ENCODE measurements at places on chromosomes 1 and 21.

- no peak for DNase-seq
These were observed 38.6 kb downstream of the GADD45A start for GRCh38 chr1:67723620-67724019.

- DNase-seq = no peak
These were observed 17.3 kb upstream of the TRIM67 start for GRCh38 chr1:231144416-231145193.

GRCh38 chr21:15414057-15414456 is 315.7 kb upstream of the USP25 start:
- DNase-seq = no peak

- DNase-seq = no peak
These were observed 34.2 kb downstream of the KCNQ4 start for GRCh38 chr1:40817791-40818263.

- DNase-seq = no peak
These were observed 41.1 kb downstream of the TENT5C start for GRCh38 chr1:117646956-117647355.

- no peak for DNase-seq
These were observed 19.0 kb upstream of the SSBP3 start for GRCh38 chr1:54425152-54425584.

GRCh38 chr1:94416901-94417727 is 1.1 kb upstream of the ABCD3 start:
- DNase-seq = no peak

GRCh38 chr1:48207131-48207530 is 15.4 kb upstream of the SLC5A9 start:
- no peak for DNase-seq

- no peak for DNase-seq
These were observed 15.9 kb upstream of the PIK3R3 start for GRCh38 chr1:46148318-46148717.

DNA sequence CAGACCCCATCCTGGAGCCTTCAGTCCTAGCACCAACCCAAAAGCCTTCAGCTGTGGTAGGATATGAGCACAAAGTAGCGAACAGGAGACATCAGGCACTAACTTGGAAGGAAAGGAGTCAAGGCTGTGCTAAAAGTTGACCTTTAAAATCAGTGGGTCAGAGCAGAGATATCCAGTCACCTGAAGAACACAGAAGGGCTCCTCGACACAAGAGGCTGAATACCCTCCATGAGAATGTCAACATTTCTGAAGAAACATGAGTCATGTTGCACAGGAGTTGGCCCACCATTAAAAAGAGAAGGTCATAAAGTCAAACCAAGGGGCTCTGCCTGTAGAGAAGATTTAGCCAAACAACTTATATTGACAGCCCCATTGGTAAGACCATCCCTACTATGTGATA is 172.5 kb downstream of the PLPP3 start:
- DNase-seq = no peak

DNA sequence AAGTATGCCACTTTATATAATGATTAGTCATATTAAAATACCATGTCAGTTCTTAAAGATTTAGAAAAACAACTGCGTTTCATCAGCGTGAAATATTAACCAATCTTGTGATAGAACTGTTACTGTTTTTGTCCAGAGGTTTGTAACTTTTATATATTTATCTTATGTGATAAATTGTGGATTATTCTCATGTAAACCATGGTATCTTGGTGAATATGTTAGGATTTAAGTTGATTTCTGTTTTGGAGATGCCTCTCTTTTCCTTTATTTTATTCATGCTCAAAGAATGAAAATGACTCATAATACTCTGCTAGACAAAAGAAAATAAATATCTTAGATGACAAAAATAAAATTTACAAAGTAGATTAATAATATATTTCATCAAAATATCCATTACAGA is 88.4 kb downstream of the ADGRL4 start:
- DNase-seq = no peak

GRCh38 chr1:10613861-10614260 is 139.1 kb downstream of the PEX14 start:
- DNase-seq = no peak

DNA sequence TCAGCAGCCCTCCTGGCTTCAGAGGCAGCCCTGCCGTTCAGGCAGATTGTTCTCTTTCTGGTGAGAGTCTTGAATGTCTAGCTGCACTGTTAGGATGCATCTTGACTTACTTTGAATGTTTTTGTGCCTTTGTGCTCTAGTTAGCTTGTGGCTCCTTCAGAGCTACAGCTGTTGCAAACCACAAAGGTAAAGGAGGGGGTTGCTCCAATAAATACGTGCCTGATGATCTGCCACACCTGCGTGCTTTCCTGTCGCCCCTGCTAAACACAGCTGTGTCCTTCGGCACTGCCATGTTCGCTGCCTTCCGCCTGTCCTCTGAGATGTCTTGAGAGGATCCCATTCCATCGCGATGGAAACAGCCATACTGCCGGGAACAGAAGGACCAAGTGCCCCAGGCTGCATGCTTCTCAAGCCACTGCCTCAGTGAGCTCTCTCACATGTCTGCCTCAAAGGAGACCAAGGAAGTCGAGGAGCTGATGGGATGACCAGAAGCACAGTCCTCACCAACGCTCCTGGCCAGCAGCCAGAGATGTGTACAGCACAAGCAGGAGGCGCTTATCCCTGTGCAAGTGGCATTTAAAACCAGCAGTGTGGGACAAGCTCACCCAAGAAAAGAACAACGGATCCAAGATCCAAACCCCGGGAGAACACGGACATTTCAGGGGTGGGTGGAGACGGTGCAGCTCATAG is 12.0 kb upstream of the SMIM12 start:
- DNase-seq = no peak

DNA sequence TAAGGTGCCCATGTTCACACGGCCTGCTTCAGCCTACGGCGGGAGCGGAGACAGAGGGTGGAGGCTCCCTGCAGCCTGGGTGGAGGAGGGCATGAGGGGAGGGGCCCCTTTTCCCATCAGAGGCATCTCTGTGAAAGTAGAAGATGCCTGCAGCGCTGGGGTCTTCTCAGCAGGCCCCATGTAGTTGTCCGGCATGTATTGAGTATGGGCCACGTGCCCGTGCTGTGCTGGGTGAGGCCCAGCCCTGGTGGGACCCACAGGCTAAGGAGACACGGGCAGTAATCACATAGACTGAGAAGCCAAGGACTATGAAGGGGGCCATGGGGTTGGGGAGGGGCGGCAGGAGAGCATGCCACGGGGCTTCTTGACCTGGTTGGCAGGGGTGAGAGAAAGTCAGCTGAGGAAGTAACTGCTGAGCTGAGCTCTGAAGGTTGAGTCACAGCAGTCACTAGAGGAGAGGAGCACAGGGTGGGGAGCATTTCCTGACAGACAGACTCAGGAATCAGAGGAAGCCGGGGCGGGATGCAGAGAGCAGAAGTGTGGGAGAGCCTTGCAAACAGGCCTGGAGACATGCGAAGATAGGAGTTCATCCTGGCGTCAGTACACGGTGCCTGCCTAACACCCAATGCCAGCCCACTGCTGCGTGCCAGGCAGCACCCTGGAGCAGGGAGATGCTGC is 21.6 kb downstream of the PSEN2 start:
- no peak for DNase-seq

DNA sequence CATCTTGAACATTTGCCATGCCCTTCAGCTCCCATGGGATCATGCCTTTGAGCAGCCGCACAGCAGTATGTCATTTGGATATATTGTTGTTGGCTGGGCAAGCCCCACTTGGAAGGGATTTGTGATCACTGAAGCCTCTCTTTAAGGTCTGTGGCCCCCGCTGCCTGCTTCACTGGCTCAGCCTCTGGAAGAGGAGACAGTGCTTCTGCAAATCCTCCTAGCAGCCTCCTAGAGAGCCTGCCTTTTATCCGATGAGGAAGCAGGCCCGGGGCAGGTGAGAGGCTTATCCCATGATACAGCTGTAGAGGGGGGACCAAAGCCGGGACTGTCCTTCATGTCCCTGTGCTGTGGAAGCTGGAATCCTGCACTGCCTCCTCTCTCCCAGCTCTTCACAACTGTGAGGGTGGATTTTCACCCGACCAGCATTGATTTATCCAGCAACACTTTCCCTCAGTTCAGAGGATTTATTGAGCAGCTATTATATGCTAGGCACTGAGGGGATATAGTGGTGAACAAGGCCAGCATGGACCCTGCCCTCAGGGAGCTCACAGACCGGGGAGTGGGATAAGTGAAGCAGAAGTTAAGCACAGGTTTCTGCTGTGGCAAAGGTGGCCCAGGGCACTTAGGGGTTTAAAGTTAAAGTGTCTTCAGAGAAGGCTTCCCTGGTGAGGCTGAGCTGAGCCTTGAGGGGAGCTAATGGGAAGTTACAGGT is 3.9 kb downstream of the TMEM61 start:
- DNase-seq = no peak

GRCh38 chr21:46250146-46250725 is 21.7 kb upstream of the LSS start:
- no peak for DNase-seq

GRCh38 chr1:235632506-235633401 is 16.8 kb downstream of the GNG4 start:
- DNase-seq = no peak

GRCh38 chr1:30521261-30521865 is 202.0 kb downstream of the MATN1 start:
- DNase-seq = no peak

DNA sequence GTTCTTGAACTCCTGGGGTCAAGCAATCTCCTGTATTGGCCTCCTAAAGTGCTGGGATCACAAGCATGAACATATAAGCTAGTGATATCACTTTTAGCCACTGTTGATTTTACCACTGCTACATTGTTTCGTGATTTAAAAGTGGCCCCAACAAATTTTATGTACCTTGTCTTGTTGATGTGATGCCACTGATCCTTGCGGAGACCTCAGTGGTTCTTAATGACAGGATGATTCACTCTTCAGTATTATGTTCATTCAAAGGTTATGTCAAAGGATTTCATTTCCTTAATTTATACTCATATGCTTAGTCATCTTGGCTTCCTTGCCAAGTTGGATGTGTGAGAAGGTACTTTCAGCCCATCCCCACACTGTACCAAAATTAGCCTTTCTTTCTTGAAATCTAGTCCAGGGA is 12.1 kb downstream of the PRKACB start:
- DNase-seq = no peak

- DNase-seq = no peak
These were observed 23.7 kb upstream of the ACTL8 start for GRCh38 chr1:17731460-17731859.

DNA sequence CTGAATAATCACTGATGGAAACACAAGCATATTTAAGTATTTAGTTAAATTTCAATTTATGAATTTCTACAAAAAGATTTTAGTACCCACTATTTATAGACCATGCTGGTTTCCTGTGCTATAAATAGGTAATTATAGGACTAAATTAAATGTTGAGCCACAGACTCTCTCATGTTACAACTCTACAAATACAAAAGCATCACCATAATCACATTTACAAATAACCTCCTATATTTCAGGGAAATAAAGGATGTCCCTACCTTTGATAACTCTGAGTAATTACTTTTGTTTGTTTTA is 32.6 kb upstream of the CCDC190 start:
- DNase-seq = no peak

- DNase-seq = no peak
These were observed 492 bp downstream of the HLX start for GRCh38 chr1:220879509-220880361.

- DNase-seq = no peak
These were observed 223.4 kb downstream of the DISC1 start for GRCh38 chr1:231849981-231850380.

DNA sequence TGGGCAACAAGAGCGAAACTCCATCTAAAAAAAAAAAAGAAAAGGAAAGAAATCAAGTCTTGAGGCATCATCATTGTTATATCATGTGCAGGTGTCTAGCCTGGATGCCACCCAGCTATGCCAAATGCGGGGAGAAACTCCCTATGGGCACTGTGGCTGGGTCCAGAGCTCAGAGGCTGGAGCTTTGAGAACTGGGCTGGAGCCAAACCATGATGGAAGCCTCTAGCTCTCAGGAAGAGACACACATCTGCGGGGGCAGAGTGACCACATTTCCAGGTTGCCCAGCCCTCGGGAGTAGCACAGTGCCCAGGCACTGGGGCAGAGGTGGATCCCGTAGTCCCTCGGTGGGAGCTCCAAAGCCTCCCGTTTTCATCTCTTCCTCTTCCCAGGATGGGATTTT is 58.9 kb downstream of the COL18A1 start:
- DNase-seq = no peak

GRCh38 chr1:23809751-23810171 is 9.2 kb upstream of the GALE start:
- DNase-seq = no peak
